Activated CD4-positive, alpha-beta T cell treated with anti-CD3 and anti-CD28 coated beads for 48 hours (primary cell): ENCODE measurements at places on chromosomes 1 and 21.
A peak's percentile ranks its signal among the peaks of the same experiment; 100 is the strongest.

DNA sequence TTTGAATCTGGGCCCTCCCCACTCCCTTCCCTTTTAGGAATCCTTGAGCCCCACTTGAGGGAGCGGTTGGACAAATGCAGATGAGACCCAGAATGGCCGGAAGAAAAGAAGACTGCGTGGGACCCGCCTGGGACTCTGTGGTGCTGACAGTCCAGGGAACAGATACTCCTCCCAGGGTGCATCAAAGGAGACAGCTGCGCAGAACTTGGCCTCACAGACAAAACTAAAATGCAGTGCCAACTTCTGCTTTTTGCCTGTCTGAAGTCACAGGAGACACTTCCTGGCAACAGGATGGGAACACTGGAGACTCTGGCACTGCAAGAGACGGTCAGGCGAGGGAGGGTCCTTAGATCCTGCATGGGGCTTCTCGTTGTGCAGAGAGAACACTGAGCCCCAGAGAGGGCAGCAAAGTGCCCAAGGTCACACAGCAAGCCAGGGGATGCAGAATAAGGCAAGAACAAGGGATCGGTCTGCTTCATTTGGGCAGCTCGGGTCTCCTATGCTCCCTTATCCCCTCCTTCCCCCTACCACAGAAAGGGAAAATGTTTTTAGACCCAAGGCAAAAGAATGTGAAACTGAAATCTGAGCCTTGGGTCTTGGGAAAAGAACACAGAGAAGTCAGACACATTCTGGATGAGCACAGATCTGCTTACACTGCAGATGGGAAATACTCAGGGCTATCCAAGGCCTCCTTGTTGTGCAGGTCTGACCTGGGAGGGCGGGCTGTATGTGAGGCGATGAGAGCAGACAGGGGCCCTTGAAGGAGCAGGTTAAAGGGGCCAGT lies 182.4 kb downstream of the TRABD2B start:
- DNase-seq, result no peak

- no peak for DNase-seq
Observed at GRCh38 chr1:198273748-198274295, 117.0 kb downstream of the NEK7 start.

GRCh38 chr21:42456457-42456856 lies 39.6 kb downstream of the RSPH1 start:
- peak; percentile 70 for DNase-seq

DNA sequence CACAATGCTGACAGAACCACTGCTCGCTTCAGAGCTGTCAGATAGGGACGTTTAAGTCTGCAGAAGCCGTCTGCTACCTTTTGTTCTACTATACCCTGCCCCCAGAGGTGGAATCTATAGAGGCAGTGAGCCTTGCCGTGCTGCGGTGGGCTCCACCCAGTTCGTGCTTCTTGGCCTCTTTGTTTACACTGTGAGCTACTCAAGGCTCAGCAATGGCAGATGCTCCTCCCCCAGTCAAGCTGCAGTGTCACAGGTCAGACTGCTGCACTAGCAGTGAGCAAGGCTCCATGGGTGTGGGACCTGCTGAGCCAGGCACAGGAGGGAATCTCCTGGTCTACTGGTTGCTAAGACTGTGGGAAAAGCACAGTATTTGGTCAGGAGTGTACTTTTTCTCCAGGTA lies 47.1 kb downstream of the LEPR start:
- no peak for DNase-seq

GRCh38 chr1:22832414-22832786 lies 121.8 kb downstream of the EPHB2 start:
- DNase-seq, result no peak

DNA sequence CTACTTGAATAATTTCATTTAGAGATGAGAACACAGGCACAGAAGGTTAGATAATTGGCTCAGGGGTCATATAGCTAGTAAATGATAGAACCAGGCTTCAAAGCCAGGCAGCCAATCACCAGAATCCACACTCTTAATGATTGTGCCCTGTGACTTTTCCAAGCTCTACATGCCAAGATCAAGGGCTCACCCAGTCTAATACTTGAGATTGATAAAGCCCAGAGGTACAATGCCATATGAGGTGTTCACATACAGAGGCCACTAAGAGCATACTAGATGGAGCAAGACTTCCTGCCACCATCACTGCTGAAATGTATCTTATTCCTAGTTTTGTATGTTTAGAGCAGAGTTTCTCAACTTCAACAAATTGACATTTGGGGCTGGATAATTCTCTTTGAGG lies 40.9 kb upstream of the MCOLN3 start:
- no peak for DNase-seq

DNA sequence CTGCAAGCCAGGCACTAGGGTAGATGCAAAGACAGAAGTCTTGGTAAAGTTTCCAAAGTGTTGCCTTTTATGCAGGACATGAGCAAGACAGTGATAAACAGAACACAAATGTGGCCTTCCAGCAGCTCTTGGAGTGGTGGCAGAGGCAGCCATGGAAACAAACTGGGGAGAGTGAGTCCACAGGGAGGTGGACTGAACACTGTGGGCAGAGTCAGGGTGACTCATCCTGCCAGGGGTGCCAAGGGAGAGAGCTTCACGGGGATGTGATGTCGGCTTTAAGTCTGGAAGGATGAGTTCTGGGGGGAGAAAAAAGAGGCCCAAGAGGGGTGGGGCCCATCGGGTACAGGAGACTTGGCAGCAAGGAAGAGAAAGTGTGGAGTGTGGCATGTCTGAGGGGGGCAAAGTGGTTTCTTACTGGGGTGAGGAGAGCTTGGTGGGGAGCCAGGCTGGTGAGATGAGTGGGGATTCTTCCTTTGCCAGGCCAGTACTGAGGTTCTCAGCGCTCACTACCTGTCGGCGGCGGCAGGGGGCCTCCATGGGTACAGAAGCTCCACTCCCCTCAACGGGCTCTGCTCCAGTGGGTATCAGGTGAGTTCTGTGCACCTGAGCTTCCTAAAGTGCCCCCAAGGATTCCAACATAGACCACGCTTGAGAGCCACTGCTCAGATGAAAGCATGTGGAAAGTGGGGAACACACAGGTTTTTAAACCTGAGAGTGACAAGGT lies 41.8 kb downstream of the KIAA0040 start:
- no peak for DNase-seq

GRCh38 chr21:45431781-45432572 lies 27.0 kb downstream of the COL18A1 start:
- DNase-seq, result no peak

GRCh38 chr1:43438576-43438952 lies 15.2 kb downstream of the HYI start:
- no peak for DNase-seq

DNA sequence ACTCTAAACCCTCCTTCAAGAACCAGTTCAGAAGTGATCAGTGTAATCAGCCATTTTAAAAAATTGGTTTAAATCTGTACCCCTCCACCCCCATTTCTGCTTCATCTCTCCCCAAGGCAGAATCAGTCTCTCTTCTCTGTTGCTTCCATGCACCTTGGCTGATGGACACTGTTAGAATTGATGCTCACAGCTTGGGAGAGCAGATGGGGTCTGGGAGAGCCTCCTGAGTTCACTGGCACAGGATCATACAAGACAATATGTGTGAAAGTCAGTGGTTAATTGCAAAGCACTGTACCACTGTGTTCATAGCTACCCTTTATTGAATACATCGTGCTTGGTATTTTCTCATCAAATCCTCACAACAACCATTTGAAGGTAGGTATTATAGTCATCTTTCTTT lies 140.9 kb downstream of the ROR1 start:
- DNase-seq, result no peak

GRCh38 chr1:177338376-177338775 lies 167.6 kb downstream of the BRINP2 start:
- DNase-seq, result no peak

- no peak for DNase-seq
Observed at GRCh38 chr1:226490426-226490809, 58.1 kb upstream of the STUM start.

DNA sequence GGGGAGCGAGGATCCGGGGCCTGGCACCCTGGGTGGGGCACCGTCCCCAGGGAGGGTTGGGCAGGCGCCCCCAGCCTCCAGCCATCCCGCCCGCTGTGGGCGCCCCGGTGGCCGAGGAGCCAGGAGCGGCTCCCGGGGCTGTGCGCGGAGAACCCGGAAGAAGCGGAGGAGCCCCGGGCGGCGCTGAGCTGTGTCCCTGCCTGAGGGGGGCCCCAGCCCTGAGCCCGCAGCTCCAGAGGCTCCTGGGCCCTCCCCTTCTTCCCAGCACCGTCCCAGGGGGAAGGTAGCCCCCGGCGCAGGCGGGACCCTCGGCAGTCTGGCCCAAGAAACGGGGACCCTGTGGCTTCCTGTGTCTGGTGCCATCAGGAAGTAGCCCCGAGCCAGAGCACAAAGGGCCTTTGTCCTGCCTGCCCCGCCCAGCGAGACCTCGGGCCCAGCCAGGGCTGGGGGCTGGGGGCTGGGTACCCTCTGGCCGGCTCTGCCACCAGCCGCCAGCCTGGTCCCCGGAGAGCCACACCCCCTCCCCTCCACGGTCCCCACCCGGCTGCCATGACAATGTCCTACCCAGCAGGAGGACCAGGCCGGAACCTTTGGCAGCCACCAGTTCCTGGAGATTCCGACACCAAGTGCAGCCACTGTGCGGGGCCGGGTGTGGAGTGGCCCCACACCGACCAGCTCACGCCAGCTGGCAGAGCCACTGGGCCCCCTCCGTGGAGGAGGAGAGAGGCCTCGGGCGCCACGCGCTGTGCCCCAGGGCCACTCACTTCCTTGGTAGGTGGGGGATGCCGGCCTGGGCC lies 15.6 kb upstream of the TTLL10 start:
- peak; percentile 31 for DNase-seq

DNA sequence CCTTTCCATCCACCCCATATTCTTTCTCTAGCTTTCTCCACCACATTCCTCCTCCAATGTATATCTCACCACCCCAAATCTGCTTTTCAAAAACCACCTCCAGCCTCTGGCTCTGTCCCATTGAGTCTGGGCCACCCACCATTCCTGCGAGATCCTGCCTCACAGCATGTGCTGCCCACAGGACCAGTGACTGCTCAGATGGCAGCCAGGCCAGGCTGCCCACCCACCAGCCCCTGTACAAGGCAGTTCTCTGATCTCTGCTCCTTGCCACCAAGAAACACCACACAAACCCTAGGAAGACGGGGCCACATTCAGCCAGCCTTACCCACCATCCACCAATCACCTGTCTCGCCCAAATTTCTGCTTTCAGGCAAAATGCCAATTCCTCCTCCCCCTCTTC lies 53.7 kb downstream of the PLEKHA6 start:
- DNase-seq, result no peak
